BJ (cell line): ENCODE measurements at places on chromosomes 5 and 9.

DNA sequence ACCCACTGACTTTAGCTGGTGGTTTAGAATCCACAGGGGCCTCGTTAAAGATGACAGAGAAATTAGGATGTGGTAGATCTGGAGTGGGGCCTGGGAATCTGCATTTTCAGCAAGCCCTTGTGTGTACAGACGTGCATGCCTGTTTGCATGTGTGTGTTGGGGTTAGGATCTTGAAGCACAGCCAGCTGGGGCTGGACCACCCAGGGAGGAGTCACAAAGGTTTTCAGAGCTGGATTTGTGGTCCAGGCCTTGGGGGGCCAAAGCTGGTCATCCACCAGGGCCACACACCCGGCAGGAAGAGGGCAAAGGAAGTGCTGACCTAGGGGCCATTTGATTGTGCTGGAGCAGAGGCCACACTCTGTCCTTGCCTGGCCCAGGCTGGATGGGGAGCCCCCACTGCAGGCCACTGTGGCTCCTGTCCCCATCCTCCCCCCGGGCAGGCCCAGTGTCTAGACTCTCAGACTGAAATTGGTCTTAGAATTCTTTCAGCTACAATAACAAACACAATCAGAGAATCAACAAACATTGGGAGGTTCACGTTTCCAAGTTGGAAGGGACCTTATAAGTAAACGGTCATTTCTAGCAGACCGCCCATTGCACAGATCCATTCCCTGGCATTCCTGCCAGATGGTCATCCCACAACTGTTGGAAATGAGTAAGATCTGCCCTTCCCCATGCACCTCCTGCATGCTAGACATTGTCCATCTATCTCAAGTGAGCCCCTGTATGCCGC lies 10.3 kb downstream of the CDX1 start:
- no peak for DNase-seq

DNA sequence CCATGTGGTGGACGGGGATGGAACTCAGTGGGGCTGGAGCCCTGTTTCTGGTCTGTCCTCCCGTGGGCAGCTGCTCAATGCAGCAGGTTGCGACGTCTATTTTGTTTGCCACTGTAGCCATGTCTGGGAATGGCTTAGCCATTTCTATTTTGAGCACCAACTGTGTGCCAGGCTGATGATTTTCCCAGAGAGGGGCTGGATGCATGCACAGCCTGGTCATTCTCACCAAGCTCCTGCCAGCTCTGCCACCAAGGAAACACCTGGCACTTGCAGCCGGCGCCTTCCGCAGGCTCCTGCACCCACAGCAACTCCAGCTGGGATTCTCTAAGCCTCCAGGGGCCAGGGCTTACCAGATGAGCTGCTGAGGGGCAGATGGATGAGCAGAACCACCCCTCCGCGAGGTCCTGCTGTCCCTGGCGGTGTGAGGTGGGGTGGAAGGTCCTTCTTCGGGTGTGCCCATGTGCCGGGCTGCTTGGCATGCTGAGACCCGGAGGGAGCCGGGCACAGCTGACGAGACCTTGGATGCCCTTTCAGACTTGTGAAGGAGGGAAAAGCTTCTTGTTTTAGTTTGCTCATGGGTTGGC lies 151.2 kb downstream of the RXRA start:
- DNase-seq: no peak

- DNase-seq: no peak
Measured at GRCh38 chr5:146785065-146785464, 93.5 kb downstream of the PPP2R2B start.

GRCh38 chr9:11158063-11158462 lies 545.3 kb upstream of the PTPRD start:
- no peak for DNase-seq

DNA sequence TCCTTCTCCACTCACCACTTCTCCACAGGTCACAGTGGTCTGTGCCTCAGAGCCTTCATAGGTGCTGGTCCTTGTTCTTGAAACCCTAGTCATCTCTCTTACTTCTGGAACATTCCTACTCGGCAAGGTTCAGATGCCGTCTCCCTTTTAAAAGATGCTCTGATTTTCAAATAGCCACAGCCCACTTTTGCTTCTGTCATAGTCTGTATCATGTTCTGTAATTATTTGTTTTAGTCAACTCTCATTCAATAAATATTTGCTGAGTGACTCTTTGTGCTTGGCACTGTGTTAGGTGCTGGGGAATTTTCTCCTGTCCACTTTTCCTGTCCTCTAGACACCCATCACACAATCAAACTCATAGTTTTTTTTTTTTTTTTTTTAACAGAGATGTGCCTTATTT lies 181.3 kb upstream of the IL12B start:
- DNase-seq: no peak

DNA sequence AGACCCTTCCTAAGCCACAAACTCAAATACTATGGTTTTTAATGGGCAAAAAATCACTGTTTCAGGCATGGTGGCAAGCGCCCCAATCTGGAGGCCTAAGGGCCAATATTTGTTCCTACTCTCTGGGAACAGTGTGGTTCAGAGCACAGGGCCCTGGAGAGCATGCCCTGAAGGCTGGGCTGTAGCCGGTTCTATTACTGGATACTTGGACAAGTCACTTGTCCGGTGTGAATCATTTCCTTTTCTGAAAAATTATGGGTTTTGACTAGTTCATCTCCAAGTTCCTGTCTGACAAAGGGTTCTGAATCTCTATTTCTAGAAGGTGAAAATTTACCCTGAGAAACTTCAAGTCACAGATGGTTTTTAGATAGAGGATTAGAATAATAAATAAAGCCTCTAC lies 75.0 kb downstream of the OTULIN start:
- no peak for DNase-seq

DNA sequence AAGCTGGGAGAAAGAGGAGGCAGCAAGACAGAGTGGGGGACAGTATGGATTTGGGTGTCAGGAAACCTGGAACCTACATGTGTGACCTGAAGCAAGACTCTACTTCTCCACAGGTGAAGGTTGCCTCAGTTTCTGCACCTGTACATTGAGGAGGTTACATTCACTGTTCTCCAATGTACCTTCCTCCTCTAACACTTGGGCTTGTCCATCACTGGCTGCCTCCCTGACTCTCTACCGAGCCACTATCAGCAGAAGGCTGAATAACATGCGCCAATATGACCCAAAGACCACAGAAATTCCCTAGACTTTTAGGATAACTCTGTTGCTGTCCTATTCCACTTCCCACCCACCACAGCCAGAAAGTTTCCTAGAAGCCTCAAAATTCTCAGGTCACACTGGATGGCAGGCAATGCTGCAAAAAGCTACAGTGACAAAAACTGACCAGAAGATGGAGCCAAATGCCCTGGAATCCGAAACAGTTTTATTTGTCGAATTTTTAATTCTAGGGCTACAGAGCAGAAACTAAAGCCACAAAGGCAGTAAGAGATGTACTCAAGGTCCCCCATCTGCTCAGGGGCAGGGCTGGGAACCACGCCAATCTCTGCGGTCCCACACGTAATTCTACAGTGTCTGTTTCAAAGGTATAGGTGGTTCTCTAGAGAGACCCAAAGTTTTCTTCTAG lies 64.4 kb downstream of the FAM114A2 start:
- no peak for DNase-seq

DNA sequence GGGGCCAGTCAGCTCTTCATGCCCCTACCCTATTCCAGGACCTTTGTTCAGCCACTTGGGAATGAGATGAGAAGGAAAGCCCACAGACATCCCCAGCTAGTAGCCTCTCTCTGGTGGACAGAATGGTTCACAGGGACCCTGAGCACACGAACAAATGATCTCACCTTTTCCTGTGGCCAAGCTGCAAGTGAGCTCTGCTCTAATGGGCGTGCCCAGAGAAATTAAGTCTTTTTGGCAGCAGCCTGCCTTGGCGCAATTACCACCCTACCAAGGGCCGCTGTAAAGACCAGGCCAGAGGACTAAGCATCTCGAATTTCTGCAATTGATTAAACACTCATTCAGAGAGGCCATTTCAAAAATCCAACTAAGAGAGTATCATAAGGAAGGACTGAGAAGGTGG lies 56.0 kb downstream of the WHRN start:
- no peak for DNase-seq

GRCh38 chr5:163434401-163434866 lies 3.0 kb upstream of the CCNG1 start:
- DNase-seq: no peak

DNA sequence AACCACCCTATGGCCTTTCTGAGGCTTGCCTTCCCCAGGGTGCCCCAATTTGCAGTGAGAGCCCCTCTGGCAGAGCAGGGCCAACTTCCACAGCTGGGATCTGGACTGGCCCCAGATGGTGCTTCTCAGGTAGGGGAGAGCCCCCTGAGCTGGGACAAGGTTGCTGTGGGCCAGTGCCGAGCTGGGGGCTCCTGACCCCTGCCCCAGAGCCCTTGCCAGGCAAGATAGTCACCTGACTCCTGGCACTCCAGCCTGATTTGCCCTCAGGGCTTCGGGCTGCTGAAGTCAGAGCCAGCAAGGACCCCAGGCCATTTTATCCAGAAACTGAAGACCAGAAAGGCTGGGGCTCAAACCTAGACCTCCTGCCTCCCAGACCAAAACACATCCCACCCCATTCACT lies 33.4 kb upstream of the AKNA start:
- no peak for DNase-seq

- no peak for DNase-seq
Measured at GRCh38 chr5:168162464-168162863, 129.0 kb upstream of the WWC1 start.

GRCh38 chr5:76855961-76856360 lies 6.1 kb downstream of the S100Z start:
- DNase-seq: no peak

- DNase-seq: no peak
Measured at GRCh38 chr9:136189394-136190236, 15.3 kb downstream of the LHX3 start.

- DNase-seq: peak; percentile 72
Measured at GRCh38 chr9:129486756-129487657, 133.9 kb downstream of the C9orf50 start.

GRCh38 chr5:77356740-77357139 lies 135.4 kb downstream of the WDR41 start:
- DNase-seq: peak; percentile 70

GRCh38 chr9:34145165-34145564 lies 18.7 kb upstream of the DCAF12 start:
- DNase-seq: no peak

DNA sequence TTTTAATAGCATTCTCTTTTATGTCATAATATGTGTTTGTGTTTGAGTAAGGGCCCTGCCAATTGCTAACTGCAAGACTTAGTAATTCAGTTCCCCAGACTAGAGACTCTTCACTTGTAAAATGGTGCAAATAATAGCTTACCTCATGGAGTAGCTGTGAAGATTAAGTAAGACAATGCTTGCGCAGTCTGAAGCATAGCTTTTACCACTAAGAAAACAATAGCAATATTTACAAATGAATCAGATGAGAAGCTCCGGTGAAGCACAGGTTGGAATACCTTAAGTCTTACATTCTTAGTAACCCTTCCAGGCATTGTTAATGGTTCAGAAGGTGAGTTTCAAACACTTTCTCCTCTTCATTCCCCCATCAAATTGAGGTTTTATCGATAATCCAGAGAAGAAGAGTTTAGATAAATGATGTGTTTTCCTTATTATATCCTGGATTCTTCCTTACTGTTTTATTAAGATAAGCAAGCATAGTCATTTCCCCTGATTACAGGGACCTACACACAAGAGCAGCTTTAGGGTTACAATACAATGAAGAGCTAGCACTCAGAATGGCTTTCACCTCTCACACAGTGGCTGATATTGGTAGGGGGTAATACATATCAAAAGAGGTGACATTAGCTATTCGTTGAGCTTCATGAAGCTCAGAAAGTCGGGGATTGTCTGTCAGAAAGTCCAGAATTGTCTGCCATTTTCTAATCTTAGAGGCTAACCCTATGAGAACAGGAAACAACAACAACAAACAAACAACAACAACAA lies 96.4 kb upstream of the EDIL3 start:
- no peak for DNase-seq

DNA sequence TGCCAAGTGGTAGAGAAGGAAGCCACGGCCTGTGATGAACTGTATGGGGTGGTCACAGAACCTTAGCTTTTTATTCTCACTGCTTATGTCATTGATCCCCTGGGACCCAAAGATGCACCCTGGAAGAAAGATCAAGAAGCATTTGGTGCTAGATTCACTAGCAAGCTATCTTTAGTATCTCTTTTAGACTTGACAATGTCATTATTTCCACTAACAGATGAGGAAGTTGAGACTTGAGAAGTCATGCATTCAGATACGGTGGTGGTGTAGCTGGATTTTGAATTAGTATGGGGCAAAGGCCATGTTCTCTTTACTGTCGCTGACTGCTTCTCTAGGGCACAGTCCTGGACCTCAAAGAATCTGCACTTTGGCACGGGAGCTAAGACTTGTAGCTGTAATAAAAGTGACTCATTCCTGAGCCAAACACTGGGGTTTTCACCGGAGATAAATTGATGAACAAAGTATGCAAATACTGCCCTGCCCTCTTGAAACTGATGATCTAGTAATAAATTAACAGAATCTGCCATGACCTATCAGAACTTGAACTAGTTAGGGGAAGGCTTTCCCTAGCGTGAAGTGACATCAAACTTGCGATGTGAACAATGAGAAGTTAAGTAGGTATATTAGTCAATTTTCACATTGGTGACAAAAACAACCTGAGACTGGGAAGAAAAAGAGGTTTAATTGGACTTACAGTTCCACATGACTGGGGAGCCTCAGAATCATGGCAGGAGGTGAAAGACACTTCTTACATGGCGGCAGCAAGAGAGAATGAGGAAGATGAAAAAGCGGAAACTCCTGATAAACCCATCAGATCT lies 5.4 kb downstream of the GDA start:
- DNase-seq: no peak

GRCh38 chr5:66520854-66521253 lies 75.3 kb upstream of the MAST4 start:
- no peak for DNase-seq

DNA sequence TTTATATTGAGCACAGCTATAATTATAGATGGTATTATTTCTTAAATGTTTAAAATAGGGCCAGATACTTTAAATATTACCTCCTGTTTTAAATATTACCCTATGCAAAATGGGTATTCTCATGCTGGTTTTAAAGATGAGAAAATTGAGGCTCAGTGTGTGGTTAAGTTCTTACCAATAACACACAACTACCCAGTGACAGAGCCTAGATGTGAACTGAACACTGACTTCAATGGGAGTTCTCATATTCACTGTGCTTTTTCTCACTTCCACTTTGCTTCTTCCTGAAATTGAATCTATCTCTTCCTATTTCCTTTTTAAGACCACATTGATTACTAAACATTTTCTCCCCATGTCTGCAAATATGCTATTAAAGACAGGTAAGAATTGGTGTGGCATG lies 135.8 kb upstream of the TUSC1 start:
- no peak for DNase-seq

DNA sequence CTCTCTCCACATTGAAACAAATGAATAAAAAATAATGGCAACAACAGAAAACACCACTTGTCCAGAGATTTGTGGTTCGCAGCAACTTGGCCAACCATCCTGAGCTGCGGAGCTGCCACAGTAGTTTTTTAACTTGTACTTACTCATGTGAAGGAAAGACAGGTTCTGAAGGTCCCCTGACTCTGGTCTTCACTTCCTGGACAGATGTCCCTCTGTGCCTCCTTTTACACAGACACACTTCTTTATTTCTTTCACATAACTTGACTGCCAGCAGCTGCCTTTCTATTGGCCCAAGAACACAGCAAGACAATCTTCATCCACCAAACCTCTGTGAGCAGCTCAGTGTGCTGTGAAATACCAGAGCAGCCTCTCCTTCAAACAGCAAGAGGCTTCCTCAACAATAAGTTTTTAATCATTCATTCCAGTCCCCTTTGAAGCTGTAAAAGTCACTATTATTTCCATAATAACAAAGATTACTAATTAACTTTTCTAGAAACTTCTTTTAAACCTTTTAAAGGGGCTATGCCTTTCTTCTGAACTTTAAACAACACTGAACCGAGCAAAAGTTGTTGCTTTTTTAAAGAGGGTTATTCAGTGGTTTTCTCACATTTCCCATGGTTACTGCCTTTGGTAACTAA lies 198.7 kb downstream of the NR2F1-AS1 start:
- no peak for DNase-seq
